ENCODE measurements at places on chromosomes 2 and 18.

DNA sequence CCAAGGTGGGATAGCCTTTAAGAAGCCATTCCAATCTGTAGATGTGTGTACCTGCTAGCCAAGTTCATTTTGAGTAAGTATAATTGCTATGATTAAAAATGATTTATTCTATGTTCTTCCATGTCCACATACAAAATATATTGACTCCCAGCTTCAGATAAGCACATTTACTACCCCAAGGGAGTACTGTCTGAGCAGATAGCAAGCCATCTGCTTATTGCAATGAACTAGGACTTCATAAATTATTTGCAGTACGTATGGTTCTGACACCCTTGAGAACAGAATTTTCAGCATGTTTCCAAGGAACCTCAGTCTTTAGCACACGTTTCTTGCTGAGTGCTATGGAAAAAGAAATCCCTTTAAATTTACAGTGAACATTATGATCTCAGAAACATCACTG is 28.2 kb downstream of the ABCG5 start:
- no peak for DNase-seq

GRCh38 chr2:148978706-148979105 is 59.8 kb upstream of the LYPD6B start:
- DNase-seq: no peak

- DNase-seq: no peak
These were observed 824.0 kb upstream of the ID2 start for GRCh38 chr2:7857904-7858303.

GRCh38 chr2:190929919-190930318 is 49.3 kb downstream of the GLS start:
- DNase-seq: no peak

- no peak for DNase-seq
These were observed 19.9 kb downstream of the MBP start for GRCh38 chr18:77112747-77113092.

GRCh38 chr18:30870466-30870865 is 172.1 kb downstream of the DSC3 start:
- DNase-seq: no peak
